Activated naive CD4-positive, alpha-beta T cell treated with anti-CD3 and anti-CD28 coated beads, Interleukin-2, amount 50 U/mL, for 16 hours (primary cell): ENCODE measurements at places on chromosomes 2 and 18.
A peak's percentile ranks its signal among the peaks of the same experiment; 100 is the strongest.

DNA sequence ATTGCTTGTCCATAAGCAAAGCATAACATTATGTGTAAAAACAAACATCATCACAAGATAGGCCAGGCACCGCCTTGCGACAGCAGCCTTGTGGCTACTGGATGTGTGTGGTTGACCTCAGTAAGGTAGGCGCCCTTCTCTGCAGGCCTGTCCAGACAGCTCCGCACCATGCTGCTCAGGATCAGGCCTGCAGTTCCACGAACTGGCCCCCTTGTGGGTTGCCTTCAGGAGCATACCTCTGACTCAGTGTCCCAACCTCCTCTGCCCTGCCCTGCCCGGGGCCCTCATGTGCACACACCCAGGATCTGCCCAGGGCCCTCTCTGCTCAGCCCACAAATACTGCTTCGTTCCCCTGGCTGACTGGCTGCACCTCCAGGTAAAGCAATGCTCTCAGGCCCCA, 16.1 kb upstream of the ZNF236 start:
- DNase-seq: no peak

DNA sequence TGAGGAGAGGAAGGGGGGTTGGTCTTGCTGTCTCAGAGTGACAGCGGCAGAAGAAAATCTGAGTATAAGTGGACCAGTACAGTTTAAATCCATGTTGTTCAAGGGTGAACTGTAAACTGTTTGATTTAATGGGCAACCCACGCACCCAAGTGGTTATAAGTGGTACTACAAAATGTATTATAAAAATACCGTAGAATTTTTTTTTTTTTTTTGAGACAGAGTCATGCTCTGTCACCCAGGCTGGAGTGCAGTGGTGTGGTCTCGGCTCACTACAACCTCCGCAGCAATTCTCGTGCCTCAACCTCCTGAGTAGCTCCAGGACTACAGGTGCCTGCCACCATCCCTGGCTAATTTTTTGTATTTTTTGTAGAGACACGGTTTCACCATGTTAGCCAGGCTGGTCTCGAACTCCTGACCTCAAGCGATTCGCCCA, 2.1 kb upstream of the CHCHD5 start:
- DNase-seq: peak; percentile 26

GRCh38 chr18:68417826-68418225, 297.1 kb downstream of the TMX3 start:
- no peak for DNase-seq

- no peak for DNase-seq
These were observed 77.0 kb downstream of the ZSWIM2 start for GRCh38 chr2:186771850-186772463.
